Muscle of leg (tissue), 16 donors: ENCODE measurements at places on chromosomes 4 and X. TPM values are rescaled to one million over a fixed set of nuclear protein-coding genes. Genes with fewer than 3 reads are reported as not detected.

Gene FAM9C
- not detected for total RNA-seq

Gene HSD17B13
- 0.22 TPM for total RNA-seq

Gene SSX2
- not detected for total RNA-seq

Gene LANCL3
- total RNA-seq: 0.13 TPM

Gene SH3D19
- total RNA-seq: 29.3 TPM

GRCh38 chr4:183816077-183816476 is 89.0 kb upstream of the STOX2 start:
- DNase-seq: no peak

GRCh38 chr4:128349921-128350320 is 62.3 kb upstream of the PGRMC2 start:
- no peak for DNase-seq

DNA sequence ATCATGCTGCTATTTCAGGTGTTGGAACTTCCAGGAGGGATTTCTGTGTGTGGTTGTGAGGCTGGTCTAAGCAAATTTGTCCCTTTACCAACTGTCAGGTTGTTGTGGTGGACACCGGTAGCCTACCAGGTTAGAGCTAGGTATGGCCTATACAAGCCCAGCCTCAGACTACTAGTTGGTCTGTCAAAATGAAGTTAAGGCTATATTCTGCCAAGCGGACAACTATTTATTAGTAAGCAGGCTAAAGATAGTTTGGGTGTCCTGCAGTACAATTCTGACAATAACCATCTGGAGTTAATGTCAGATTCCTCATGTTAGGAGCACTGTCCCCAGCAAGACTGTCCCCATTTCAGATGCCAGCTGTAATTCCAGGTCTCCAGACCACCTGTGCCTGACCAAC is 13.9 kb upstream of the ENPP6 start:
- no peak for DNase-seq

GRCh38 chrX:45849261-45849862 is 648.7 kb upstream of the DIPK2B start:
- DNase-seq: peak; percentile 17

- DNase-seq: no peak
Observed at GRCh38 chr4:177687117-177687516, 244.9 kb upstream of the AGA start.

DNA sequence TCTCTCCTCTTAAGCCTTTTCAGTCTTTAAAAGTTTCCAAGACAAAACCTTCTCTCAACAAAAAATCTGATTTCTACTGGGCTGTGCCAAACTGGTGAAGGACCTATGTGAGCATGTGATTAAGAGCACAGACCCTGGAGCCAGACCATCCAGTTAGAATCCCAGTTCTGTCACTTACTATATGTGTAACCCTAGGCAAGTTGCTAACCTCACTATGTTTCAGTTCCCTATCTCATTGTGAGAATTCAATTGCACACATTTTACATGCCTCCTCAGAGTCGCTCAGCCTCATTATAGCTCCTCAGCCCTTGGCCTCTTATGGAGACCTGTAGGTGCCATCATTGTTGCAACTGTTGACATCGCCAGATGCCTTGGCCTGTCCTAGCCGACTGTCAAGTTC is 54.1 kb upstream of the VEGFD start:
- no peak for DNase-seq

DNA sequence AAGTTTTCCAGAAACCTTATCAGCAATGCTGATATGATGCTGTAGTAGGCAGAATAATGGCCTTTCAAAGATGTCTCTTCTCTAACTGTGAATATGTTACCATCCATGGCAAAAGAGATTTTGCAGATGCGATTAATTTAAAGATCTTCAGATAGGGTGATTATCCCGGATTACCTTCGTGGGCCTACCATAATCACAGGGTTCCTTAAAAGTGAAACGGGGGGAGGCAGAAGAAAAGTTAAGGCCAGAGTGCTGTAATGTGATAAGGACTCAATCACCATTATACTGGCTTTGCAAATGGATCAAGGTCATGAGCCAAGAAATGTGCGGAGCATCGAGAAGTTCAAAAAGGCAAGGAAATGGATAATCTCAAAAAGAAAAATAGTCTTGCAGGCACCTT is 459.6 kb downstream of the CCSER1 start:
- DNase-seq: no peak

- DNase-seq: peak; percentile 66
Observed at GRCh38 chrX:51837921-51838320, 55.5 kb upstream of the MAGED1 start.

DNA sequence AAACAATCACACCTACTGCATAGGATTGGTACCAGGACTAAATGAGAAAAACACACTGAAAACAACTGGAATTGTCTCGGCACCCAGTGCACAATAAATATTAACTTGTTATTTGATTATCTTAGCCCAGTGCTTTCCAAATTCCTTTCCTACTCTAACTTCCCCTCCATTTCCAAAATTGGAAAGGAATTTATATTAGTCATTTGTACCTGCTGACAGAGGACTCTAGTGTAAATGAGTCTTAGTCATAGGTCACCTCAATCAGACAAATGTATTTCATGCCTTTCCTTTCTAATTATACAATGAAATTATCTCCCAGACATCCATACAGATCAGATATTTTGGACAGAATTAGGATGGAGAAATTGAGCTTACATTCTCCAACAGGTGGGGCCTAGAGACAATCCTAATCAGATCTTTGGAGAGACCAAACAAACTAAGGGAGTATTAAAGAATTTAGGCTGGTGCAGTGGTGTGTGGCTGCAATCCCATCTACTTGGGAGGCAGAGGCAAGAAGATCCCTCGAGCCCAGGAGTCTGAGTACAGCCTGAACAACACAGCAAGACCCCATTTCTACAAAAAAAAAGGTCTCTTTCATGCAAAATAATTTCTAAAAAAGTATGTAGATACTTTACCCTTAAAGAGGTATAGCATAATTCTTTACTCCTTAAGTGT is 10.1 kb downstream of the SH3D19 start:
- DNase-seq: no peak

- no peak for DNase-seq
Observed at GRCh38 chr4:120682981-120683380, 239.5 kb downstream of the PRDM5 start.

GRCh38 chrX:110132450-110133114 is 129.7 kb downstream of the TMEM164 start:
- no peak for DNase-seq

DNA sequence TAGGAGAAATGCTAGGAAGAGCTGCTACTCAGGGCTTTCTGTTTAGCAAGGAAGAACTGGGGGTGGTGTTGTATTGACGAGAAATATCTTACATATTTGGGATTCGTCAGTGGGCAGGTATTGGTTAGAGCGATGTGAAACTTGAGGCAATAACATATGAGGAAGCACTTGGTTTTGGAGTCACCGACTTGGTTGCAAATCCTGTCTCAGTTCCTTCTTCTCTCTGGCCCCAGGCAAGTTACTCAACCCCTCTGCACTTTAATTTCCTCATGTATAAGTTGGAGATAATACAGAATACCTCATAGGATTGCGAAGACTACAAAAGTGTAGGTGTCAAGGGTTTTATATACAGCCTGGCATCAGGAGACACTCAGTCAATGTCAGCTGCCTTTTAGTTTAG is 34.1 kb downstream of the GPAT3 start:
- peak; percentile 43 for DNase-seq

DNA sequence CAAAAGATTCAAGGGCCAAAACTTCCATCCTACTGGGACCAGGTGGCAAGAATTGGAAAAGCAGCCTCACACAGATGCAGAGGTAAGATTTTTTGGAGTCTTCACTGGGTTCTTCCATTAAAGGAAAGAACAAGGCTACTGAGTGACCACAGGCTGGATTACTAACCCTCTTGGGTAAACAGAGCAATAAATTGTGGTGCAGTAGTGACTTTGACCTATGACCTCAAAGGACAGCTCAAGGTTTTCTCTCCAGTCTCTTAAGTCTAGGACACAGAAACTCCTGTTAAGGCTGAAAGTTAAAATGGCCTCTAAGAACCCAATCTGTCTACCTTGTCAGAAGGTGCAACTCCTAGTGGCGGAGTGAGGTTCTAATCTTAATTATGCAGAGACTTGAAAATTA is 464.9 kb downstream of the SMARCA1 start:
- no peak for DNase-seq

GRCh38 chr4:27272217-27272616 is 411.6 kb downstream of the STIM2 start:
- DNase-seq: no peak

DNA sequence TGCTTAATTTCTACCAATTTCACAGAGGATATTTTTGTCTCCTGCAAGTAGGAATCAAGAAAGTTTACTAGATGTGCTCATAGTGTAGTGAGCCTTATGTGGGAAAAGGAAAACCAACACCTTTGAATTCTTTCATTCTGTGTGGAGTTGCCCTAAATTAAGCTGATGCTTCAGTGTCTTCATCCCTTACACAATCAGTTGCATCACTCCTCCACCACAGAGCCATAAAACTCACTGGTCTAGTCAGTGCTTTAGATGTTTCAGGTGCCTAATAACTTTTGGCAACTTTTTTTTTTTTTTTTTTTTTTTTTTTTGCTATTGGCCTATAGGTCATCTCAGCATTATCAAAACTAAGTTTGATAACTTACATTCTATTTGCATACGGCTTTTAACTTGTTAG is 41.5 kb downstream of the HHIP start:
- no peak for DNase-seq

DNA sequence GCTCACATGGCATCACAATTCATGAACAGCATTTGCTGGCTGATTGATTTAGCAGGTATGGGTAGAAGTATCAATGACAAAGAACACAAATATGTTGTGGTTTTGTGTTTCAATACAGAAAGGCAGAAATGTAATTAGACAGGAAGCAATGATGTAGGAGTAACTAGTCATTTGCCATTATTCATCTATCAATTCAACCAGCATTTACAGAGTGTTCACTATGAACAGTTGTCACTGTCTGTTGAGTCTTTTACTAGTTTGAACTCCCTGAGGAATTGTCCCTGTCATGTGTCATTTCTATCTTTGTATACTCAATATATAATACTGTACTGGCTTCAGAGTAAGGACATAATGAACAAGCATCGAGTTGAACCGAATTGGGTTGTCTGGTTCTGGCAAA is 51.5 kb upstream of the ARHGAP24 start:
- DNase-seq: peak; percentile 46

DNA sequence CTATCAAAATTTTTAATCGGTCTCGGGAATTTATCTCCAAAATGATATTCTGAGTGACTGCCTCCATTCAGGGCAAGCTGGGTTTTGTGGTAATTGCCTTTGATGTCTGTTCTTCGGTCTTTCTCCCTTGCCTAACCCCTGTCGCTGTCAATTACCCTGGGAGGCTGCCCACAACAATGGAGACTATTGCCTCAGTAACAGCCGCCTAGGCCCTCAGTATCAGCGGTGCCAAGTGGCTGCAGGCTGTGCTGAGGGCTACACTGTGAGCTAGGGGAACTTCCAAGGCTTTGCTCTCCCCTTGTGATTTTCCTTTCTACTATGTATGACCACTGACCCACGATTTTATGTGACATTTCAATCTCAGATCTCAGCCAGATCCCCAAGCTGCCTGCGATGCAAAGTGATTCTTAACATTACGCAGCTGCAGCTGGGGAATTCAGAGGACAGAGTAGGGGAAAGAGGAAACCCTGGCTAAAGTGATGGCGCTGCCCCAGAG is 36.3 kb upstream of the REST start:
- DNase-seq: peak; percentile 90

- DNase-seq: no peak
Observed at GRCh38 chr4:37687194-37687562, 1.0 kb upstream of the RELL1 start.

DNA sequence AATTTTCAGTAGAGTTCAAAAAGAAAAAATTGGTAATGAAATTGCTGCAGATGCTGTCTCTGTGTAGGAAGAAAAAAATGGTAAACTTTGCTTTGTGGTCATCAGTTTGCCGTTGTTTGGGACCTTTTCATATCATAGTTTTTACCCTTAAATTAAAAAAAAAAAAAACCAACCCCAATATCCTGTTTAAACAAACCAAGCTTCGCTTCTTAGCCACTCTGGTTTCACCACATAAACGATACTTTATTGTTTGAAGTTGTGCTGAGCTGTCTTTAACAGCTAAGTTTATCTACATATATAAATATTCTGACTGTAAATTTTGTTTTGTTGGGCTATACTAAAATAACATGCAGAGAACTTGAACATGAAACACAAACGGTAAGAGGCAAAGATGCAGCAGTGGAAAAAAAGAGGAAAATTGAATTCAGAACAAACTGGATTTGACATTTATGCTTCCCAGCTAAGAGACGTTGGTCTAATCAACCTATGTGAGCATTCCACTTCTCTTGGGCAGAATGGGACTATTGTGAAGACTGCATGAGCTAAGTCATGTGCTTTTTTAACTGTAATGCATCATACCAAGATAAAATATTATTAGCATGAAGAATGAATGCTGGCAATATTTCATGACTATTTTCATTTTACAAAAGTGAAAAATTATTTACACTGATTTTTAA is 15.7 kb upstream of the H2AZ1 start:
- no peak for DNase-seq

DNA sequence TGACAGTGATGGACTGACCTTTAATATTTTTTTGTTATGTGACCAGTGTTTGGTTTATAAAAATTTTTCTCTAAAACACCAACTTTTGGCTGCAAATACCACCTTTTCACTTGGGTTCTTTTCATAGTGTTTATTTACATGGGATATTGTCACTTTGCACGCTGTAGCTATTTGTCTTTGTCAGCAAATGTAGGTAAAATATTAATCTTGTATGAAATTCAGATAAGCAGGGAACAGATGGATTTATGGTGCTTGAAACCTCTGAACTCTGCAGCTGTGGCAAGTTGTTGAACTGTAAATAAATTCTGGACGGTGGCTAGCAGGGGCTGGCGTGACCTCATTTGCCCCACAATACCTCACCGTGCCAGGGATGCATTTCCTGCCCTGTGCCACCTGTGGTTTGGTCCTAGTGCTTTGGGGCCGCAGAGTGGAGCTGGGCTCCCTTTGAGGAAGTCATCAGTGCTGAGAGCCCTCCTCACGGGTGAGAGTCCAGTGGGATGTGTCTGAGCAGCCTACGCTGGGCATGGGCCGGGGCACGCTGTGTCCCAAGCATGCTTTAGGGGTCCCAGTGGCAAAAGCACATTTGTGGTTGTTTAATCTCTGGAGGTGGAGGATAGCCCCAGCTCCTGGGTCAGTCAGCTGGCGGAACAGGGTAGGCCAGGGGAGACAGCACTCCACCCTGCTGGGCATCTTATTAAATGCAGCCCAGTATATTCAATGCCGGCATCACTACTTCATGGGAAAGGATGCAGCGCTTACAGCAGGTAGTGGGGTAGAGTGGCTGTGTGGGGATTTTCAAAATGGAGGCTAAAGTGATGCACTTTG is 108.6 kb downstream of the TBL1X start:
- DNase-seq: no peak
